ENCODE measurements at places on chromosomes 16 and 17.

DNA sequence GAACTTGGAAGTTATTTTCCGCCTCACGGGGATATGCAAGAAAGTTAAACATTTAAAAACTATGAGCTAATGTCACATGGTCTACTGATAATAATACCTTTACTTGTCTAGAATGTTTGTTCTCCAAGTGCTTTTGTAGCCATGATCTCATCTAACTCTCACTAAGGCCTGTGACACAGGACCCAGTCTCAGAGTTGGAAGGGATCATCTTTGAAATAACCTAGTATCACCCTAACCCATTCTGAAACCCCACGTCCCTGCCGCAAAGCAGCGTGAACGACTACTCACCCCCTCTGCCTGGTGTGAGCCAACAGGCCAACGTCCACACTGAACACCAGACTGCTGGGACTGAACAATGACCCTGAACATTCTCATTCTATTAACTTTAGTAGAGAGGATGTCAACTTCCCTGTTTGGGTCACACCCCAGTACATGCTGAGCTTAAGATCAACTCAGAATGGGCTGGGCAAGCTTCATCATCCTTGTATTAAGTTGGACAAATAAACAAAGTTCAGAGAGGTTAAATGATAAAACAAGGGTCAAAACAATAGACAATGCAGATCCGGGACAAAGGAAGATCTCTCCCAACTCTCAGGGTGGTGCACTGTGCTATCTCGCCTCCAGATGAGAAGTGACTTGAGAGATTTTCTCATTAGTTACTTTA lies 54.8 kb upstream of the BCAR1 start:
- no peak for DNase-seq

DNA sequence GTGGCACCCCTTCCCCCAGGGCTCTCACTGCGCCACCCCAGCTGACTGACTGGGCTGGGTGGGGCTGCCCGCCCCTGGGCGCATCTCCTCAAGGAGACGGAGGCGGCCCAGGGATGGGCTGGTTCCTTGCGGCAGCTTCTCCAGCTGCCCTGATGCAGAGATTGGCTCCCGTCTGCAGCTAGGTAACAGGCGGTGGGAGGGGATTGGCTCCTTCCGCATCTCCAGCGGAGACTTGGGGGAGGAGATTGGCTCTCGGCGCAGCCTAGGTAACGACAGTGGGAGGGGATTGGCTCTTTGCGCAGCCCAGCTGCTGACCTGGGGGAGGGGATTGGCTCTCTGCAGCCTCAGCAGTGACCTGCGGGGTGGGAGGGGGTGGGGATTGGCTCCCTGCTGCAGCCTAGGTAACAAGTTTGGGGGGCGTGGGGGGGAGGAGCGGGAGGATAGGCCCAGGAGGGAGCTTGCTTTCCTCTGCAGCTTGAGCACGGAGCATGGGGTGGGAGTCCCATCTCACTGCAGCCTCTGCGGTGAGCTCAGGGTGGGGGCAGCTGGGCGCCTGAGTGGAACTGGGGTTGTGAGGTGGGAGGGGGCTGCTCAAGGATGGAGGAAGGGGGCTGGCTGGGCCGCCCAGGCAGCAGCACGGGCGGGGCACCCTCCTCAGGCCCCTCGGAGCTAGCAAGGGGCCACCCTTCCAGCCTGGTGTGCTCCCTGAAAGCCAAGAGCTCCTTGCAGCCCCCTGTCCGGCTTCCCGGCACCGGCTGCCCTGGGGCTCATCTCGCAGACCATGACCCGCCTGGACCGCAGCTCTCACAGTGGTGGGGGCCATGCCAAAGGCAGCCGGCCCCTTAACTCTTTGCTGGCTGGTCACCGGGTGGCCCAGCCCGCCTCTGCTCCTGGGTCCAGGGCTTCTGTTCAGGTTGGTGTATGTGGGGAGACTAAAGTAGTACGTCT lies 6.4 kb downstream of the NFE2L1 start:
- no peak for DNase-seq

- no peak for DNase-seq
Observed at GRCh38 chr16:26772503-26772902, 294.2 kb upstream of the C16orf82 start.

DNA sequence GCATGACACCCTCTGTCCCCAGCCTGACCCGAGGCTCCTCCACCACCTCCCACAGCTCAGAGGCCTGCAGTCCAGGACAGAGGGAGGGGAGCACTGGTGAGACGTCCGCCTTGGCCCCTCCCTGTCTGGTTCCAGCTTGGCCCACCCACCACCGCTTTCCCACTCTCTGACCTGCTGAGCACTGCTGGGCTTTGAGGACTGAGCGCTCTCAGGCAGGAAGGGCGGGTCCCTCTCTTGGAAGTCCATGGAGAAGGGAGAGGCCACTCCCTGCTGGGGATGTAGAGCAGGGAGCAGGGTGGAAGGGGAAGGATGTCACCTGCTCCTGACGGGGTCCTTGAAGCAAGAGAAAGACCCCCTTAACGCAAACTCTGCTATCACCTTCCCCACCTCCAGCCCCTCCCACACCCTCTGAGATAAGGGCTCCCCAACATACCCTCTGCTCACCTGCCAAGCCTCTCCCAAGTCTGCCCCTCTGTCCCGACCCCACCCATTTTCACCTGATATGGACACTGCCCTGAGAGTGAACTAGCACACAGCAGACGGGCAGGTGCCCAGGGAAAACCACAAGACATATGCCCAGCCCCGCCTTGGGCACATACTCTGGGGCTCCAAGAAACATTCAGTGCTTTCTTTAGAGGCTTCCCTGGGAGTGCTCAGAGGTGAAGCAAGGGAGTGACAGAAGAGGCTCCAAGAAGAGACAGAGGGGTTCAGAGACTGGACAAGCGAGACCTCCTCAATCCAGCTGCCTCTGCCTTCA lies 1.4 kb downstream of the OSBPL7 start:
- no peak for DNase-seq

DNA sequence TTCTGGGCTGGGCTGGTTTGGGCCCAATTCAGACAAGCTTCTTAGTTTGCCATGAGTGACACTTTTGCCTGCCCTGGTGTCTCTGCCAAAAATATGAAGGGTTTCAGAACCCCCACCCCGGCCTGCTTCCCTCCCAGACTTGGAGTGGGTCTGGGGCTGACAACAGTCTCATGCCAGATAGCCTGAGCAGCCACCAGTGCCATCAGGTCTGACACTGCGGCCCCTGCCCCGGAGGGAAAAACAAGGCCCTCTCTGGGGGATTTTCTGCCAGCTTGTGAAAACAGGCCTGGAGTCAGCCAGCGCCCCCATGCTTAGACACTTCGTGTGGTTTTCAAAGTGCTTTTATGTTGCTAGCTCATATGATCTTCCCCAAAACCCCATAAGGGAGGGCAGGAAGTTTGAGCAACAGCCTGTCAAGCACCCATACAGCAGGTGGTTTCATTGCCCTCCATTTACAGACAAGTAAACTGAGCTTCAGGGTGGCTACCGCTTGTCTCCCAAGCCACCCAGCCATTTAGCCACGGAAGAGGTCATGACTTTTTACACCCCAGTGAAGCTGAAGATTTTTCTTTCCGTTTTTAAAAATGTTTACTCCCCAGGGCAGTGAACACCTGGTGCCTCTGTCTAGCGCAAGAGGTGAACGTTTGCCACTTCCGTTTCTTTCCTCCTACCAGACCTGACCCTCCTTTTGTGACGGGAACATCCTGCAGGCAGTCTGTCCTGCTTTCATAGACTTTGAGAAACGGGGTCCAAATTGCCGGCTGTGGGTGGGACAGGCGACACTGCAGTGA lies 300.6 kb downstream of the SEC14L1 start:
- DNase-seq, result peak; percentile 87

GRCh38 chr17:21119247-21119918 lies 7.4 kb upstream of the DHRS7B start:
- peak; percentile 86 for DNase-seq

DNA sequence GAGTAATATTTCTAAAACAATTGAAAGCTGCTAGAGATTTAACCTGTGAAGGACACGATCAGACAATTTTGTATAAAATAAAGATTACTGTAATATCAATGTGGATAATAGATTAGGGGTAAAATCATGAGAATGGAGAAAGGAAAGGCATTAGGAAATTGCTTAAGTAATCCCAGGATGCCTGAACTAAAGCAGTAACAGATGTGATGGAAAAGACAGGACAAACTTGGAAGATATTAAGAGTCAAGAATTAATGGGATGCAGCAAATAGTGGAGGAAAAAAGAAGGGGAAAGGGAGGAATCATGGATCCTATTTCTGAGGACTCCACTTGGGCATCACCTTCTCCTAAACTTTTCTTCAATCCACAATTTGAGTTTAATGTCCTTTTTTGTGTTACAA lies 437.1 kb upstream of the PMFBP1 start:
- no peak for DNase-seq

DNA sequence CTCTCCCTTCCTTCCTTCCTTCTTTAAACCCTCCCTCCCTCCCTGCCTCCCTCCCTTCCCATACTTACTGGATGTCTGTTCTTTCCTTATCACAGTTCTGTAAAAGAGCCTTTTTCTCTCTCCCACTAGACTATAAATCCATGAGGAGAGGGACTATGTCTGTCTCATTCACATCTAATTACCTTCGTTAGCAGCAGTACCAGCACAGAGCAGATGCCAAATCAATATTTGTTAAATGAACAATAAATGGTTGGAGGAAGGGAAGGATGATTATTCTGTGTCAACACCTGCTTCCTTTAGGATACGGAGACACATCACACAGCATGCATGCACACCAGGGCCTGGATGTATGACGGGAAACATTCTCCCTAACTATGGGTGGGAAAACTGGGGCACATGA lies 94.2 kb downstream of the DNAH3 start:
- DNase-seq, result no peak

- DNase-seq, result peak; percentile 78
Observed at GRCh38 chr17:50841949-50842354, 6.6 kb downstream of the WFIKKN2 start.

DNA sequence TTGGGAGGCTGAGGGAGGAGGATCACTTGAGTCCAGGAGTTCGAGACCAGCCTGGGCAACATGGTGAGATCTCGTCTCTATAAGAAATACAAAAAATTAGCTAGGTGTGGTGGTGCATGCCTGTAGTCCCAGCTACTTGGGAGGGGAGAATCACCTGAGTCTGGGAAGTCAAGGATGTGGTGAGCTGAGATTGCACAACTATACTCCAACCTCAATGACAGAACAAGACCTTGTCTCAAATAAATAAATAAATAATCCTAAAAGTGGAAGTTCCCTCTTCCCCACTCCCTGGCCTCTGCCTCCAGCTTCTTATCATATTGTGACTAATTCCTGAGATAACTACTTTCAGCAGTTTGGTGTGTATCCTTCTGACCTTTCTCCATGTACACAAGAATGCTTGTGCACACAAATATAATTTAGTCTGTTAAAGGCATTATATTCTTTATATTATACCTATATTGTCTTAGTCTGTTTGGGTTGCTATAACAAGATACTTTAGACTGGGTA lies 23.5 kb upstream of the DNAJA2 start:
- DNase-seq, result no peak

DNA sequence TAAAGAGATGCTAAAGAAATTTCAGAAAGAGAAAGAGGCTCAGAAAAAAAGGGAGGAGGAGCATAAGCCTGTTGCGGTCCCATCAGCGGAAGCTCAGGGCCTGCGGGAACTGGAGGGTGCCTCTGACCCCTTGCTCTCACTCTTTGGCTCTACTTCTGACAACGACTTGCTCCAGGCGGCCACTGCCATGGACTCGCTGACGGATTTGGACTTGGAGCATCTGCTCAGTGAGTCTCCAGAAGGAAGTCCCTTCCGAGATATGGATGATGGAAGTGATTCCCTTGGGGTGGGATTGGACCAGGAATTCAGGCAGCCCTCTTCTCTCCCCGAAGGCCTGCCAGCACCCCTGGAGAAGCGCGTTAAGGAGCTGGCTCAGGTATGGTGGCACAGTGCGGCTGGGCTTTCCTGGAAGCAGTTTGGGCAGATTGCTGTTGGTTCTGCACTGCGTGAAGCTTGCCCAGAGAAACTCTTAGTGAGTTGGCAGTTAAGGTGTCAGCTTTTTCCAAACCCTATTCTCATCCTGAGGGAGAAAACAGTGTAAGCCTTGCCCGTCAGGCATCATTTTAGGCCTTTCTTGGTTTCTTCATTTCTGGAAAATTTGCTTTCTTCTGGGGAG lies 13.6 kb downstream of the UBN1 start:
- no peak for DNase-seq

DNA sequence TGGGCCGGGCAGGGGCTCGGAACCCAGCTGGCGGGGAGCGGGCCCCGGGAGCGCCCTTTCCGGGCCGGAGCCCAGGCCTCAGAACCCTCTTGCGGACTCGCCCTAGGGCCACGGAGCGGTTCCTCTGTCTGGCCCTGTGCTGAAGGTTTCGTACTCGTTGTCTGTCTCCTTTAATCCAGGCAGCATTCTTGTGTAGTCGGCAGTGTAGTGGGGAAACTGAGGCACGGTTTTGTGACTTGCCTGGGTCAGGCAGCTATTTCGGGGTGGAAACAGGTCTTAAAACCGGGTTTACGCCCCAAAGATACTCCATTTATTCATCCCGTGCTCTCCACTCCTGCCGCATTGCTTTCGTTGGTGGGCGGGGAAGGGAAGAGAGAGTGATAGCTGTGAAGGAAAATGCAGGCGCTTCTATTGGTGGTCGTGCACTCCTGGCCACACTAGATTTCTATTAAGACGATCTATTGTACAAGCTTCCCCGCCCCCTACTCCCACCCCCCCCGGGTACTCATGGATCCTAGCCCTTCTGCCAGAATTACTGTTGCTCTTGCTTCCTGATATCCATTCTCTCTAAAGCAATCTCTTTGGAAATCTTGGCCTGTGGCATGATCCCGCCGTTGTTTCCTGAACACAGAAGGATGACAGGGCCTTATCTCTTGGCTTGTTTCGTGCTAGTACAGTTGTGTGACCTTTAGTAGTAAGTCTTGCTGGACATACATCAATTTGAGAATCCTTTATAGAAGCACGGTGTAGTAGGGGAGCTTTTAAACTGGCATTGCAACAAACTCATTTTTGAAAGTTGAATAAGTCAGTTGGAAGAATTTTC lies 751 bp downstream of the DCAF7 start:
- no peak for DNase-seq

DNA sequence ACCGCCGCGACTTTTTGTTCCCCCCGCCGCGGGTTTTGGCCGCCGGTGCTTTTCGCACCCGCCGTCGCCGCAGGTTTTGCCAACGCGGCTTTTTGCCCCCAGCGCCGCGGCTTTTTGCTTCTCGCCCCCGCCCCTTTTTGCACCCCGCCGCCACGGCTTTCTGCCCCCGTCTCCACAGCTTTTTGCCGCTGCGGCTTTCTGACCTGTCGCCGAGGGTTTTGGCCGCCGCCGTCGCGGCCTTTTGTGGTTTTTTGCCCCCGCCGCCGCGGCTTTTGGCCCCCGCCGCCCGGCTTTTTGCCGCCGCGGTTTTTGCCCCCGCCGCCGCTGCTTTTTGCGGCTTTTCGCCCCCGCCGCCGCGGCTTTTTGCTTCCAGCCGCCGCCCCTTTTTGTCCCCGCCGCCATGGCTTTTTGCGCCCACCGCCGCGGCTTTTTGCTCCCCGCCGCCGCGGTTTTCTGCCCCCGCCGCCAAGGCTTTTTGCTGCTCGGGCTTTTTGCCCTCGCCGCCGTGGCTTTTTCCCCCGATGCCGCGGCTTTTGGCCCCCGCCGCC lies 151.1 kb downstream of the KCNJ18 start:
- no peak for DNase-seq
